ENCODE measurements at places on chromosomes 5 and 9.

GRCh38 chr9:98778251-98778650 lies 18.1 kb downstream of the ANKS6 start:
- DNase-seq: no peak

DNA sequence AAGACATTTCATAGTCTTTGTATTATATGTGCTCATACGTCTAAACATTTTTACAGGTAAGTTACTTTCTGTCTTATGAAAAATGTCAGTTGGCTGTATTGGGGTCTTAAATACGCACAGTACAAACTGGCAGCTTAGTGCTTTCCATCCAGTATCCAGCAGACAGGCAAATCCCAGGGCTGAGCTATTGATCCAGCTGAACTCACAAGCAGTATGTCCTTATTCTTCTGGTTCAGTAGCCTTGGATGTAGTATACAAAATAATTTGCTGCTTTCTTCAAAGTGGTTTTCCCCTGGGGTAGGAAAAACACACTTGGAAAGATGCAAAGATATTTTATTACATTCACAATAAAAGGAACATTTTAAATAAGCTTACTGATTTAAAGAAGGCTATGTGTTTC lies 617.2 kb downstream of the NR2F1-AS1 start:
- DNase-seq: no peak

DNA sequence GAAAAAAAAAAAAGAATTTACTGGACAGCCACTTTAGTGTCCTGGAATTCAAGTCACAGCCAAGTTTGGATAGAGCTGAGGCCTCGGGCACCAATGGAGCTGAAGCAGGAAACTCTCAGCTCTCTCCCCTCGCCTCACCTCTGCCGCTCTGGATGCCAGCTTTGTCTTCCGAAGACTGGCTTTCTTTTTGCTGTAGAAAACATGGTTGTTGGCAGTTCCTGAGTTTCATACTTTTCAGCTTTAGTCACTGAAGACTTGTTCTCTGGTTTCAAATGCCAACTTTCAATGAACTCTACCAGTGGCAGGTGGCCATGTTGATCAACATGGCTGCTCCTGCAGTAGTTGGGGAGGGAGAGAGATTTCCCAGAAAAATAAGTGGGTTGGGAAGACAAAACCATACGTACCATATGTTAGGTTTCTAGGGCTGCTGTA lies 142.2 kb downstream of the SNX18 start:
- no peak for DNase-seq

DNA sequence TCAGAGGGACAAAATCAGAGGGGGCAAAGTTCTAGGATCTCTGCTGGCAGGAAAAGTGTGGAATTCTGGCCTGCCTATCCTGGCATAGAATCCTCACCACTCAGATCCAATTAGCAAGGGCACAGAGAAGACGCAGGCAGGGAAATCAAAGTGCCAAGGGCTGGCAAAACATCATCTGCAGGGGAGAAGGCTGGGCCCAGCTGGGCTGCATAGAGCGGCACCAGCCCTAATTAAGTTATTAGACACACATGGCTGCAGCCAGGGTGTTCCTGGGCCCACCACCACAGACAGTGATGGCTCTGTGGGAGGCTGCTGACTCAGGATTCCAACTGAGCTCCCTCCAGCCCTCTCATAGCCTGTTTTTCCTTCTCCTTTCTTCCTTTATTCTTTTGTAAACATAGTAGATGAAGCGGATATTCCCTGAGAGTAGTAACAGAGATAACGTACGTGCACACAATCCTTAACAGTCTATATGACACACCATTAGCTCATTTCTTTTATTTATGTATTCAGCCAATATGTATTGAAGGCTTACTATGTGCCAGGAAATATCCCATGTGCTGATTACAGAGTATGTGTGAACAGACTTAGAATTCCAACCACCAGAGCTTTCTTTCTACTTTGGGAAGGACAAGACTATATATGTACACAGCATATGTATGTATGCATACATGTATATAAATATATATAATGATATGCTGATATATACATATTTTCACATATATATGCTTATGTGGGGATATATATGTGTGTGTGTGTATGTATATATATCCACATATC lies 236.1 kb downstream of the ASTN2 start:
- peak; percentile 80 for DNase-seq

DNA sequence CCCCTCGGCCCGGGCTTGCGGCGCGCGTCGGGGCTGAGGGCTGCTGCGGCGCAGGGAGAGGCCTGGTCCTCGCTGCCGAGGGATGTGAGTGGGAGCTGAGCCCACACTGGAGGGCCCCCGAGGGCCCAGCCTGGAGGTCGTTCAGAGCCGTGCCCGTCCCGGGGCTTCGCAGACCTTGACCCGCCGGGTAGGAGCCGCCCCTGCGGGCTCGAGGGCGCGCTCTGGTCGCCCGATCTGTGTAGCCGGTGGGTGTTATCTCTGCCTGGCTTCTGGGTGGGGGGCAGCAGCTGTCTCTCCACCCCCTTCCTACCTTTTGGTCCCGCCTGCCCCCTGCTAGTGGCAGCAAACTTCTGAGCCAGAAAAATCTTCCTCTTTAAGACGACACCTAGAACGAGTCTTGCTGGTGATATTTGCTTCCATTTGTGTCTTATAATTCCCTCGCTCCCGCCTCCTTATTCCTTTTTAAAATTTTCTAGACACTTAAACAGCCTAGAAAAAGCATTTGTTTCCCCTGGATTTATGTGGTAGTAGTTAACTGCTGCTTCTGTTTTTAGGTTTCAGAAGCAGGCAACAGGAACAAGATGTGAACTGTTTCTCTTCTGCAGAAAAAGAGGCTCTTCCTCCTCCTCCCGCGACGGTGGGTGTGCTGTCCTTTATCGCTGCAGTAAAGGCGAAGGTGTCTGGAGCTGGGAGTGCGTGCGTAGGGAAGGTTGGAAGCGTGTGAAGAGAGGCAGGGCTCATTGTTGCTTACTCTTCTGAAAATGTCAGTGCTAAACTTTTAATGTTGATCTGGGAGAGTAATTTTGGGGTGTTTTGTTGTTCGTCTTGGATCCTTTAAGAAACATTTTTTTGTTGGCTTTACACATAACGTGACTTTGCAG lies 554 bp downstream of the JAK2 start:
- no peak for DNase-seq

GRCh38 chr9:34637356-34638137 lies at the start of gene SIGMAR1:
Gene SIGMAR1 (minus strand): TSS chr9:34637787. CDS start chr9:34637697, 90 bp downstream.
- DNase-seq: peak; percentile 80

DNA sequence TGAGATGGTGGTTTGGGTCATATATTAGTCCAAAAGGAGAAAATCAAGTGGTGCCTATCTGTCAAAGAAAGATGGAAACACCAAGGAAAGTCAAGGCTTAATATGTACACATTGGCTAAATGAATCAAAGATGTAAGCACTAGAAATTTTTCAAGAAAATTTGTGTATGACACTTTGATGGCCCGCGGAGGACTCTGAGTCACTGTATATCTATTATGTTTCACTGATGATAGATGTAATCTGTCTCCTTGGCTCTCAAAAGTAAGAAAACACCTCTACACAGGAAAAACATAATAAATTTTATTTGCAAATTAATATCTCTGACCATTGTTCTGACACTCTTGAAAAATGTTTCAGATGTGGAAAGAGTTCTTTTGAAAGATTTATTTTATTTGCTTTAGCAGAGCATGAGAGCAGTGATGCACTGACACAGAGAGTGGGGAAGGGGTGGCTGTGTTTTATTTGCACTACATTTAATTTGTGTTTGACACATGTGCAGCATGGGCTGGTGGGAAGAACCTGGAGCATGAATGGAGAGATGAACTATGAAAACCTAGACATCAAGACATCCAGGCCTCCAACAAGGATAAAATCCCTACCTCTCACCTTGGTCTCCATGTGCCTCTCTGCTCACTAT lies 180.8 kb upstream of the GAS1 start:
- no peak for DNase-seq

DNA sequence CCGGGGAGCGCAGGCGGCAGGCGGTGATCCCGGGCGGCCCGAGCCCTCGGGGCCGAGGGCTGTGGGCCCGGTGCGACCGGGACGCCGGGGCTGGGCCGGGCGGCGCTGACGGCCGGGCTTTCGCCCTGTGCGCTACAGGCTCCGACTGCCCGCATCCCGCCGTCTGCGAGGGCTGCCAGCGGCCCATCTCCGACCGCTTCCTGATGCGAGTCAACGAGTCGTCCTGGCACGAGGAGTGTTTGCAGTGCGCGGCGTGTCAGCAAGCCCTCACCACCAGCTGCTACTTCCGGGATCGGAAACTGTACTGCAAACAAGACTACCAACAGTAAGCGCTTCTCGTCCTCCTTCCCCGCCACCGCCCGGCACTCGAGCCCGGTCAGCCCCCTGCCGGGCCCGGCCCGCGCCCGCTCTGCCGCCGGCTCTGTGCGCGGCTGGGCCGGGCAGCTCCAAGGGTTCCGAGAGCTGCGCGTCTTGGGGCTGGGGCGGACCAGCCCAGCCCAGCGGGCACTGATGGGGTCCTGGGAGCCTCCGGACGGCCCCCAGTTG lies 1.6 kb downstream of the LMX1B start:
- DNase-seq: no peak

- DNase-seq: no peak
Observed at GRCh38 chr9:113796646-113797426, 79.3 kb upstream of the ZNF618 start.

DNA sequence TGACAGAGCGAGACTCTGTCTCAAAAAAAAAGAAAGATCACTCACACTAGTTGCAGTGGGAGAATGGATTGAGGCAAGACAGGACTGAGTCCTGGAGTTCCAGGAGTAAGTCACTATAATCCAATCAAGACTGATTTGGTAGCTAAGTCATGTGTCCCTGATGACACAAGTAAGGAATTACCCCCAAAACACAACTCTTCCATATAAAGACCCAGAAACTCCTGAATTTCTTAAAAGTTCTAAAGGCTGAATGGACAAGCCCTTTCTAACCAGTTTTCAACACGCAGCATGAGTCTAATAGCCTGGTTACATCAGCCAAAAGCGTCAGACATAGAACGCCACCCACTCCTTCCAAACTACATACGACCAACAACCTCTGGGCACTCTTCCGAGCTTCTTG lies 2.5 kb downstream of the ZFP62 start:
- no peak for DNase-seq

GRCh38 chr9:137989156-137989555 lies 111.6 kb downstream of the CACNA1B start:
- DNase-seq: no peak

GRCh38 chr5:33549982-33550567 lies 109.3 kb downstream of the TARS1 start:
- no peak for DNase-seq

DNA sequence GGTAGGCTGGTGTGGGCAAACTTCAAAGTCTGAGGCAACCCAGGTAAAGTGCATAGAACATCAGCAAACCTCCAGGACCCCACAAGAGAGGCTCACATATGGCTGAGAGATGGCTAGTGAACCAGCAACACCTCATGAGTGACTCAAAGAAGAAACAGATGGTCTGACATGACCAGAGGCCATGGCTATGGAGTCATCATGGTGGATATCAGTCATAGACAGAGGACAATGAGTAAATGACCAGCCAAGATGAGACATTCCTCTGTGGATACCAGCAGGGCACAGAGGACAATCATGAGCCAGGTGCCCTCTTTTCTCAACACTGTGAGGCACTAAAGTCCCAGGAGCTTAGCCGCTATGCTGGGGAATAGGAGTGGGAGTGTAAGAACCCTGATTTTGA lies 180.8 kb downstream of the RASEF start:
- DNase-seq: no peak

GRCh38 chr9:133340256-133340655 lies 4.3 kb upstream of the SURF6 start:
- no peak for DNase-seq

- DNase-seq: peak; percentile 3
Observed at GRCh38 chr9:32703635-32704034, 68.2 kb upstream of the TAF1L start.

DNA sequence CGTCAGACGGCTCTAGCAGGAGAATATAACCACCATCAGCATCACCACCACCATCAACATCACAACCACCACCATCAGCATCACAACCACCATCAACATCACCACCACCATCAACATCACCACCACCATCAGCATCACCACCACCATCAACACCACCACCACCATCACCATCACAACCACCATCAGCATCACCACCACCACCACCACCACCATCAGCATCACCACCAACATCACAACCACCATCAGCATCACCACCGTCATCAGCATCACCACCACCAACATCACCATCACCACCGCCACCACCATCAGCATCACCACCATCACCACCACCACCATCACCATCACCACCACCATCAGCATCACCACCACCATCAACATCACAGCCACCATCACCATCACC lies 210.7 kb downstream of the C9orf50 start:
- DNase-seq: no peak

DNA sequence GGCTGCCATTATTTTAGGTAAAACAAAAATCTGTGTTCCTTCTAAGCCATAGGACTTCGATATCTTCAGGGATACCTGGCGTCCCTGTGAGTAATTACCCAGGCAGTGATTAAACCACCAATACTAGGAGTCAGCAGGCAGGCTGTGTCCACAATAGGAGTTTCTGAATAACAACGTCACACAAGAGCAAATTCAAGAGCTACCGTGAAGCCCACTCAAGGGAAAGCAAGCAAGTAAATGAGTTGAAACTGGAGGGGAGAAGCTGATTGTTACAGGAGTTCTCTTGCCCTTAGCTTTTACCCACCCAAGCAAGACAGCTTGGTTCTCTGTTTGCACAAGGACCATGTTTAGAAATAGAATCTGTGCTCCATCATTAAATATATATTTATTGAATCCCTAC lies 50.8 kb downstream of the SEMA5A start:
- no peak for DNase-seq

- no peak for DNase-seq
Observed at GRCh38 chr5:155767470-155767869, 559.5 kb upstream of the SGCD start.

- DNase-seq: no peak
Observed at GRCh38 chr9:28234133-28234893, 661.0 kb upstream of the C9orf72 start.

DNA sequence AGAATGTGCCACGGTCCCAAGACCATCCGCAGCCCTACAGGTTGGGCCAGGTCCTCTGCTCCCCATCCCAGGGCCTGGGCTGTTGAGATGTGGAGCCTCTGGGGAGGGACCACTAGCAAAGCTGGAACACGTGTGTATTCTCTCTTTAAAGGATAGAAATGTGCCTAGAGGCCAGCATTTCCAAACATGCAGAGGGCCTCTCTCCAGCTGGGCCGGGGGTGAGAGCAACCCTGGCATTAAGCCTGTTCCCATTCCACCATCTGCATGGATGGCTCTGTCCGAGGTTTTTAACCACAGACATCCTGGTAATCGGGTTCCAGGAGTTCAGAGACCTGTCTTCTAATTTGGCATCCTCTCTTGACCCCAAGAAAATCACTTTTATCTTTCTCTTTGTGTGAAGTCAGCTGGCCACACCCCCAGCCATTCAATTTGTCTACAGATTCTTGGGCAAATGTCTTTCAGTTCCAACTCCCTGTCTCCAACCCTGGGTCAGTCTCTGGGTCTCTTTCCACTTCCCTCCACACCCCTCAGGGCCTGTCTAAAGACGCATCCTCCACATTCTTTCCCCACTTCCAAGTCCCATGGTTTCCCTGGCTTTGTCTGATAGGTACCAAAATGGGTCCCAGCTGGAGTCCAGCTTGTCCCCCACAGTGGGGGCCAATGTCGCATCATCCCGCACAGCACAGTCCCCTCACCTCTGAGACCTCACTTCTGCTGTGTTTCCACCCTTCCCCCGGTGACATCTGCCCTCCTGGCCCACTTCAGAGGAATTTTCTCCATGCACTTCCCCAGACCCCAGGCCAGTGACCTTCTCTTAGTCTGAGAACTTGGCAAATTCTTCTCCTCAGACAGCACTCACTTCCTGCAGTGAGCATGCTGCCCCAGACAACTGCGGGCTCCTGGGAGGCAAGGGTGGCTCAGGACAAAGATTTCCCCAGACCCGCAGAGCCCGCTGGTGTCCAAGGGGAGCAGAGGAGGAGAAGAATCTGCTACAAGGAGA lies 56.8 kb downstream of the PTPDC1 start:
- DNase-seq: no peak

GRCh38 chr5:3925022-3925421 lies 329.4 kb downstream of the IRX1 start:
- DNase-seq: no peak
